Activated CD4-positive, alpha-beta T cell treated with anti-CD3 and anti-CD28 coated beads for 1 hour (primary cell): ENCODE measurements at places on chromosomes 5 and 9.

GRCh38 chr5:14741131-14741530, 76.6 kb downstream of the OTULIN start:
- DNase-seq, result no peak

- DNase-seq, result no peak
Observed at GRCh38 chr5:140324617-140325241, 21.7 kb downstream of the HBEGF start.

DNA sequence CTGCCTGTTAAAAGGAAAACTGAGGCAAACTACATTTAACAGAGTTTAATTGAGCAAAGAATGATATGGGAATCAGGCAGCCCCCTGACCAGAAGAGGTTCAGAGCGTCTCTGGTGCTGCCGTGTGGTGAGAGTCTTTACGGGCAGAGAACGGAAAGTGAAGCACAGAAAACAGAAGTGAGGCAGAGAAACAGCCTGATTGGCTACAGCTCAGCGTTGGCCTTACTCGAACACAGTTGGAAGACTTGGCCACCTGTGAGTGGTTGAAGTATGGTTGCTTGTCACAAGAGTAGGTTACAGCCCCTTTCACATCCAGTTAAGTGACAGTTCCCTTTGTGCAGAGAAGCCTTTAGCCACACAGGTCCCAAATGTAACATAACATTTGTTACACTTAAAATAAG, 16.9 kb upstream of the FBP1 start:
- DNase-seq, result no peak

GRCh38 chr9:80699511-80699998, 989.8 kb downstream of the TLE1 start:
- DNase-seq, result no peak

DNA sequence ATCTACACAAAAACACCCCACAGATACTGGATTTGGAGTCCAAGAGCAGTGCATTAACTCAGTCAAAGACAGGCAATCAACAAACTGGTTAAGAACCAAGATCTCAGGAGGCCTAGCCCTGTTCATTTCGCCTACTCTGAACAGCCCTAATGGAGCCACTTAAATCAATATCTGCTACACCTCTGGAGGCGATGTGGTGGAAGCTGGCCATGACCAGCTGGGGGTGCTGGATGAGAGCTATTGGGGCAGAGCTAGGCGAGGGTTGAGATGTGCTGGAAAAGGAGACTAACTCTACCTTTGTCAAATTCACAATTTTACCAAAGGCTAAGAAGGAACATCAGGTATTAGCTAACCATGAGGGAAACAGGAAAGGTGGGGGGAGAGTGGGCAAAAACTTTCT, 23.3 kb upstream of the ARSB start:
- no peak for DNase-seq

GRCh38 chr9:80127920-80128319, 556.2 kb downstream of the TLE4 start:
- DNase-seq, result no peak

- no peak for DNase-seq
Observed at GRCh38 chr5:154107756-154108155, 69.0 kb downstream of the MFAP3 start.

- DNase-seq, result no peak
Observed at GRCh38 chr9:94928691-94929368, 202.3 kb downstream of the AOPEP start.

GRCh38 chr9:86079865-86080469, 19.4 kb downstream of the GOLM1 start:
- no peak for DNase-seq

DNA sequence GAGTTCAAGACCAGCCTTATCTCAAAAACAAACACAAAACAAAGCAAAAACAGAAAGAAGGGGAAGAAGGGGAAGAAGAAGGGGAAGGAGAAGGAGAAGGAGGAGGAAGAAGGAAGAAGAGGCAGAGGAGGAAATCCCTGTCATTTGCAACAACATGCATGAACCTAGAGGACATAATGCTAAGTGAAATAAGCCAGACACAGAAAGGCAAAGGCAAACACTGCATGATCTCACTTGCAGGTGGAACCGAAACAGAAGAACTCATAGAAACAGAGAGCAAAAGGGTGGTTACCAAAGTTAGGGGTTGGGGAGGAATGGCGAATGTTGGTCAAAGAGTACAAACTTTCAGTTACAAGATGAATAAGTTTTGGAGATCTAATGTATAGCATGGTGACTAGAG, 135.4 kb downstream of the UGCG start:
- no peak for DNase-seq

GRCh38 chr9:99828417-99829176, 6.9 kb downstream of the NR4A3 start:
- no peak for DNase-seq

- no peak for DNase-seq
Observed at GRCh38 chr5:122756264-122756911, 18.5 kb upstream of the SNX2 start.

DNA sequence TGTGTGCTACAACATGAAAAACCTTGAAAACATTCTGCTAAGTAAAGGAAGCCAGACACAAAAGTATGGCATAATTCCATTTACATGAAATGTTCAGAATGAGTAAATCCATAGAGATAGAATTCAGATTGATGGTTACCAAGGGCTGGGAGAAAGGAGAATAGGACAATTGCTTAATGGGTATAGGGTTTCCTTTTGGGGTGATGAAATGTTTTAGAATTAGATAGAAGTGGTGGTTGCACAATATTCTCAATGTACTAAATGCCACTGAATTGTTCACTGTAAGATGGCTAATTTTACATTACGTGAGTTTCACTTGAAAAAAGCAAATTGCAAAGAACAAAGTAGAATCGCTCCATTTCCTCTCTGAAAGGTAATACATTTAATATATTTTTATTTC, 43.0 kb upstream of the GAS1 start:
- no peak for DNase-seq

DNA sequence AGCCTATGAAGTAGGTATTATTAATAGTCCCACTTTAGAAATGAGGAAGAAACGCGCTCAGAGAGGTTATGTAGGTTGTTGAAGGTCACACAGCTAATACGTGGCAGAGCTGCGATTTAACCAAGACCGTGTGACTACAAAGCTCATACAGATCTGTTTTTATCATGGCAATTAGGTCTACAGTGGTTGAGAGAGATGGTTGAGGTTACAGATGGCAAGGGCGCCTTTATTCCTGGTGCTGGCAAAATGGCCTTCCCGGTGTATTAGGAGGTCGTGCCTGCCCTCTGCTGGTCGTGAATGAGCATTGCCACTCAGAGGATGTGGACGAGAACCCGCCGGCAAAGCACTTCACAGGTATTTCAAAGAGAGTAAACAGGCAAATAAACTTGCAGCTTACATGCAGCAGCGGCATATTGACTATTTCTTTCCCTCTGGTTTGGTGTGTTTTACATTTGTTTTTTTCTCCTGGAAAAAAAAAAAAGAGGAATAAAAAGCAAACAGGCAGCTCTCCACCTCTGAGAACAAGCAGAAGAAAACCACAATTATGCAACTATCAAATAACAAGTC, 65.3 kb upstream of the EGFLAM start:
- peak; percentile 25 for DNase-seq

- no peak for DNase-seq
Observed at GRCh38 chr5:60352992-60353599, 346.9 kb downstream of the DEPDC1B start.

DNA sequence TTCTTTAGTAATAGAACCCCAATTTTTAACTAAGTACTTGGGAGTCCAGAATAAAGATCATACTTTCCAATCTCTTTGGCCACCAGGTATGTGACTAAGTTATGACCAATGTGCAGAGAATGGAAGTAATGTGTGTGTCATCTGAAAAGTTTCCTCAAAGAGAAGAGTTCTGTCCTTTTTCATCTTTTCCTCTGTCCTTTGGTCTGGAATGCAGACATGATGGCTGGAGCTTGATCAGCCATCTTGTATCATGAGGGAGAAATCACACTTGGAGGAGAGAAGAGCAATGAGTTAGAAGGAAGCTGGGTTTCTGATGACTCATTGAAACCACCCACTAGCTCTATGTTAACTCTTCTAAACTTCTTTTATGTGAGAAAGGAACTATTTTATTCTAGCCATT, 5.5 kb upstream of the CPEB4 start:
- no peak for DNase-seq

GRCh38 chr9:129021091-129021490, 7.0 kb downstream of the SH3GLB2 start:
- no peak for DNase-seq

DNA sequence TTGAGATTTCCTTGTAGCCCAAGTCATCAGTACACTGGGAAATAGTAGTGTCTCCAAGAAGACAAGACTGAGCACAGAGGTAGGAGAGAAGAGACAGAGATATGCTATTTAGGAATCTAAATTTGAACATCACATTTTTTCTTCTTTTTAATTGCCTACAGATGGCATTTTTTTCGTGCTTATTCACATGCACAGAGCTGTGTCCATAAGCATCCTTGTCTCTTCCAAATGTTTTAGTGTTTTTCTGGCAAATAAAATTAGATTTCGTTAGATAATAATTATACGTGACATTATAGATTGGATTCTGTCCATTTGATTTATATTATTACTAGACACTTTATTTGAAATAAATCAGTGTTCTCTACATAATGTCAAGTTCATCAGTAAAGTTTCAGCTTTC, 80.9 kb downstream of the PRR16 start:
- no peak for DNase-seq

- DNase-seq, result no peak
Observed at GRCh38 chr5:157509587-157509986, 49.6 kb downstream of the NIPAL4 start.
